ENCODE measurements at places on chromosomes 6 and 20. TPM values are rescaled to one million over a fixed set of nuclear protein-coding genes. Genes with fewer than 3 reads are reported as not detected.

CALHM5 gene
- total RNA-seq = not detected

IMPG1 gene
- not detected for total RNA-seq

FOXF2 gene
- not detected for total RNA-seq

MROH8 gene
- 2.0 TPM for total RNA-seq

CDH4 gene
- 0.55 TPM for total RNA-seq

FOXS1 gene
- total RNA-seq = not detected

Measured in T-helper 17 cell (primary cell).